ENCODE measurements at places on chromosomes 1 and 21.
A peak's percentile ranks its signal among the peaks of the same experiment; 100 is the strongest.

DNA sequence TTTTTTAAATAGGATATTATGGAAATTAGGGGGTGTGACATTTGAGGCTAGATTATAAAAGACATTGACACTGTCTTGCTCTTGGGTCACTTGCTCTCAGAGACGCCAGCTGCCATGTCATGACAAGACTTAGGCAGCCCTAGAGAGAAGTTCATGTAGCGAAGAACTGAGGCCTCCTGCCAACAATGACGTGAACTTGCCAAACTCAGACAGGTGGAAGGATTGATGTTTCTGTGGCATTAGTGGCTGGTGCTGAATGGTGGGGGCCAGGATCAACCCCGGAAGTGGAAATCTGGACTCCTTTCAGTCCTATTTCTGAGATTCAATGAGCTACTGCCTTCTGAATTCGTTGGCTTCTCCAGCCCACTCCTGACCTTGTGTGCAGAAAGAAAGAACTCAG is 14.7 kb downstream of the NCF2 start:
- DNase-seq: no peak

GRCh38 chr1:11691928-11692711 is 610 bp downstream of the DRAXIN start:
- no peak for DNase-seq

GRCh38 chr1:184973272-184974055 is 844 bp downstream of the NIBAN1 start:
- DNase-seq: no peak

GRCh38 chr1:236041631-236042618 is 23.0 kb downstream of the NID1 start:
- DNase-seq: no peak

DNA sequence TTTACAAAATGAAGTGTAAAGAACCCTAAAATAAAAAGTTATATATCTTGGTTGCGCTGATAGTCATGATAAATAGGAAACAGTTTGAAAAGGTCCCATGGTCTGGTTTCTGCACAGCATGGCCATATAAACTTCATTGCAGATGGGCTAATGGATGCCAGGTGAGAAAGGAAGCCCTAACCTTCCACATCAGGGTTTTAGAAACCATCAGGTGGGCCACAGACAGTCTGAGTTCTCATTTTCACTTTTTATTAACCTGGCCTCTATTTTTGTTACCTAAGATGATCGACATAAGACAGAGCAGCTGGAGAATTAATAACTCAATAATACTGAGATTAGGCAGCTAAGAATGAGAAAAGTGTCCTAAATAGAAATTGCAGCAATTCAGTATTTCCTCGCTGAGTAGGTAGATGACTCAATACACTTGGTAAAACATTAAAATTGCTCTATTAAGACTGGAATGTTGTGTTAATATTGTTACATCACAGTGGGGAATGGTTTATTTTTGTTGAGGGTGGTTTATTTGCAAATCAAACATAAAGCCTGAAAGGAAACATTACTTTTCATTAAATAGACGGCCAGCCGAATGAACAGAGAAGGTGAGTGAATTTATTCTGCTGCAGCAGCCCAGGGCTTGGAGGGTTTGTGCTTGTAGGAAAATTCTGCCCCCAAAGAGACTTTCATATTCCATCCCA is 21.1 kb downstream of the C1orf21 start:
- DNase-seq: no peak

DNA sequence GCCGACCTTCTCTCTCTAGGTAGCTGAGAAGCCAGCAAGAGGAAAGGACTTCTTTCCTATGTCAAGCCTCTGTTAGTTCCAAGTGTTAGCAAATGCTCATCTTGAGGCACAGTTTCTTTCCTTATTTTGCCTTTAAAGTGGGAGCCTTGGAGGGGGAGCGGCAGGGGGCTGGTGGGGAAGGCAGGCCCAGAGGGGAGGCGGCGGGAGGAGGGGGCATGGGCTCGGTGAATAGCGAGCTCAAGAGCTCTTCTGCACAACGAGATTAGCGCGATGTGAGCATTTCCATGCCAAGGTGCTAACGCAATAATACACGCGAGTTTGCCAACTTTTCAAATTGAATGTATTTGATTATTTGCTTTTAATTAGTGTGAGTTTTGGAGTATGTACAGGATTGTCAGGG is 372.6 kb downstream of the RPS6KC1 start:
- DNase-seq: no peak

DNA sequence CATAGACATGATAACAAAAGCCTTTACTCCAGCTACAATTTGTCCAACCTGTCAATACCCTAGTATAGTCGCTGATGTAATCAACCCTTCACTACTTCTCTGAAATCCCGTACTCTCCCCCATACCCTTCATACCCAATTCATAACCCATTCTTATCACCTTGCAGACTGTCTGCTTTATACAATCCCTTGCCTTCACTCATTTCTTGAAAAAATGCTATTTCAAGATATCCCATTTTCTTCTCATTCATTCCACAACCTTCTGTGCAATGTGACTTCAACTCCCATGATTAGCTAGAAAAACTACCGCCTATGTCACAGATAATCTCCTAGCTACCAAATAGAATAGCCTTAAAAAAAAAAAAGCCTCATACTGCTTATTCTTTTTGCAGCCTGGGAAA is 49.5 kb downstream of the EPS15 start:
- DNase-seq: no peak

- no peak for DNase-seq
These were observed 19.2 kb downstream of the WDTC1 start for GRCh38 chr1:27253596-27253995.

GRCh38 chr1:2352897-2353550 is 38.3 kb downstream of the MORN1 start:
- DNase-seq: no peak

GRCh38 chr1:244964112-244964971 is 100.0 kb upstream of the HNRNPU start:
- DNase-seq: peak; percentile 70

GRCh38 chr1:182656842-182657397 is 27.5 kb downstream of the RGS8 start:
- DNase-seq: no peak

- DNase-seq: no peak
These were observed 5.7 kb upstream of the ARHGEF19 start for GRCh38 chr1:16218014-16218673.

- DNase-seq: no peak
These were observed 5.4 kb upstream of the WDR47 start for GRCh38 chr1:109047339-109047738.

- DNase-seq: no peak
These were observed 652.9 kb upstream of the USP24 start for GRCh38 chr1:55868026-55868425.

GRCh38 chr1:17140279-17140678 is 21.0 kb upstream of the PADI2 start:
- DNase-seq: no peak

DNA sequence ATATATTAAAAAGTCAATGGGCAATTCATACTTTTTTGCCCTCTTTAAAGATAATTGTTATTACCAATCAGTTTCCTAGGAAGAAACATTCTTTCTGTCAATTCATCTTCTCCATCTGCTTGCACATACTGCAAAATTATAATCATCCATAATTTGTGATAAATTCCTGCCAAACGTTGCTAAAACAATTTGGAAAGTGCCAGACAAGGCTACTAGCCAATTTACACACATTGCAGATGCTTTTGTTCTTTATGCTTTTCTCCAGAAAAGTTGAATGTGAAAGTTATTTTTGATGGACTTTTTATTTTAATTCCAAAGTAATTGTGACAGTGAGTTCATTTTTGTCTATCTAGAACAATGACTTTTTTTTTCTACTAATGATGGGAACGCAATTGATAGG is 992.8 kb upstream of the ADGRL2 start:
- no peak for DNase-seq

- DNase-seq: no peak
These were observed 51.7 kb downstream of the UBIAD1 start for GRCh38 chr1:11324567-11325165.

GRCh38 chr1:230643908-230644307 is 1.6 kb downstream of the COG2 start:
- no peak for DNase-seq

DNA sequence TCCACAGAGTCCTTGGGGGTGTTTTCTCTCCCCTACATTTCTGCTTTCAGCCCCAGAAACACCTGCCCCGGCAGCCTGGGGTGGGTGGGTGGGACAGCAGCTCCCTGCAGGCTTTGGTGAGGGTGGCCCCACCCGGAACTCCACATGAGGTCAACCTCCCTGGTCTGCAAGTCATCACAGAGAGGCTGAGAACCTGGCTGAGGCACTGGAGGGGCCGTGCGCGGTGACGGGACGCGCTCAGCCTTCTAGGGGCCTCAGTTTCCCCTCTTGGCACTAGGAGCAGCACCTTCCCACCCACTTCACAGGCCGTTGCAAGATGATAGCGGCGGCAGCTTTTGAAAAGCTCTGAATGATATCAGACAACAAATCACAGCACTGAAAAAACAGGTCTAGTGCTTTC is 37.7 kb upstream of the NID1 start:
- DNase-seq: no peak

- DNase-seq: no peak
These were observed 197.3 kb downstream of the FOXD2 start for GRCh38 chr1:47635111-47635510.

- DNase-seq: no peak
These were observed 770.1 kb upstream of the CXADR start for GRCh38 chr21:16742741-16743140.

- peak; percentile 16 for DNase-seq
These were observed 70.7 kb upstream of the JUN start for GRCh38 chr1:58854576-58854975.

GRCh38 chr1:63322114-63322943 is at the start of gene FOXD3:
TSS of gene FOXD3 (plus strand) at chr1:63322567. CDS start at chr1:63323059, 492 bp downstream.
- no peak for DNase-seq

DNA sequence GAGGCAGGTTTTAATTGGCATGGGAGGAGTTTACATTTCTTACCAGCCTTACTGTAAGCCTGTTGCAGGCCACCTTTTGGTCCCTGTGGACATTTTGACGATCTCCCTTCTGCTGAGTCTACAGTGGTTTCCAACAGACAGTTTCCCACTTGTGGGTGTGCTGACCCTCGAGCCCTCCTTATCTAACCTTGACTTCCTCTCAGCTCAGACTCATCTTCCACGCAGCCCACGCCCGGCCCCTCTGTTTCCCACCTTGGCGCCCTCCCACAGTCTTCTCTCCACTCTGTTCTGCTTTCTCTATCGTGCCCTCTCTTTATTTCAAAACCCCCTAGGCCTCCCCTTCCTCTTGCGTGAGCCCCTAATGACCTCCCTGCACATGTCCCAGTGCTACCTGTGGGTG is 6.1 kb upstream of the ARL8A start:
- DNase-seq: no peak

DNA sequence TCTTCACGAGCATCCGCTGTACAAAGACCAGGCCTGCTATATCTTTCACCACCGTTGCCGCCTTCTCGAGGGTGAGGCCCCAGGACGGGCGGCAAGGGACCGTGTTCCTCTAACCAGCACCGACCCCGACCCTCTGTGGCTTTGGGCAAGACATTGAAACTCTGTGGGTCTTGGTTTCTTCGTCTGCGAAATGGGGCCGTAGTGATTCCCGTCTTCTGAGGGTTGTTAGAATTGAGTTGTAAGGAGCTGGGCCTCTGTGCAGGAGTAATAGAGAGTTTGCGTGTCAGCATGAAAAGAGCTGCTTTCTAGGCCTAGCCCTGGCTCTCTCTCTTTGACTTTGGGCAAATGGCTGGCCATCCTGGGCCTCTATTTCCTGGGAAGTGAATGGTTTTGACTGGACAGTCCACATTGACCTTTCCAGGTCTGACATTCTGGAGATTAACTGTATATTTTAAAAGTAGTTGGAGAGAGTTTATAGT is 591 bp downstream of the MRPL37 start:
- no peak for DNase-seq

GRCh38 chr1:48939042-48939441 is 162.4 kb upstream of the BEND5 start:
- no peak for DNase-seq

- no peak for DNase-seq
These were observed 22.1 kb downstream of the ARHGEF10L start for GRCh38 chr1:17561561-17561985.

DNA sequence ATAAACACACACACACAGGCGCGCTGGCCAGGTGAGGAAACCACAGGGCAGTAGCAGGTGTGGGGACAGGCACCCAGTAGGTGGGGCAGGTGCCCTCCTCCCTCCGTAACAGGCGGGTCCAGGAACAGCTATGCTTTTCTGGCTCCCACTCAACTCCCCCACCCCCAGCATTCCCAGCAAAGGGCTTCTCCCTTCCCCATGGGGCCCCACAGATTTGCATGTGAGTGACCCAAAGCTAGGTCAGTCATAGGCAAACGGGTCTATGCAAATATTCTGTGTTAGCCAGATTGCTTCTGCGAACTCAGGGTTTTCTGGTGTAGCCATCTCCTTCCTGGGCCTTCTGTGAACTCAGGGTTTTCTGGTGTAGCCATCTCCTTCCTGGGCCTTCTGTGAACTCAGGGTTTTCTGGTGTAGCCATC is 114.2 kb downstream of the SIK1 start:
- no peak for DNase-seq

DNA sequence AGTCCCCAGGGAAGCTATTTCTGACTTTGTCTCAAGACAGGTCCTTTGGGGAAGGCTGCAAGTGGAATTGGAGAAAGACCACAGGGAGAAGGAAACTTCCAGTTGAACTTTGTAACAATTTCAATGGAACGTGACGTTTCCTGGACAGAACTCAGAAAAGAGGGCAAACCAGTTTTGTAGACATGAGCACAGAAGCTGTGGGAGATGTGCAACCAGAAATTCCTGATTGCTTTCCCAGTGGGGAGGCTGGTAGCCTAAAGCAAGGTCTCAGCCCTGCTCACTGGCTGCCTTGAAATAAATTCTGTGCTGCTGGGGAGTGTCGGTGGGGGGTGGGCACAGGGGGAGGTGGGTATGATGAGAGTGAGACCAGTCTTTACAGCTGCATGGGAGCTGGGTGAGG is 1206.7 kb upstream of the ADGRL2 start:
- no peak for DNase-seq

GRCh38 chr1:114660238-114660637 is 9.6 kb downstream of the DENND2C start:
- DNase-seq: no peak

DNA sequence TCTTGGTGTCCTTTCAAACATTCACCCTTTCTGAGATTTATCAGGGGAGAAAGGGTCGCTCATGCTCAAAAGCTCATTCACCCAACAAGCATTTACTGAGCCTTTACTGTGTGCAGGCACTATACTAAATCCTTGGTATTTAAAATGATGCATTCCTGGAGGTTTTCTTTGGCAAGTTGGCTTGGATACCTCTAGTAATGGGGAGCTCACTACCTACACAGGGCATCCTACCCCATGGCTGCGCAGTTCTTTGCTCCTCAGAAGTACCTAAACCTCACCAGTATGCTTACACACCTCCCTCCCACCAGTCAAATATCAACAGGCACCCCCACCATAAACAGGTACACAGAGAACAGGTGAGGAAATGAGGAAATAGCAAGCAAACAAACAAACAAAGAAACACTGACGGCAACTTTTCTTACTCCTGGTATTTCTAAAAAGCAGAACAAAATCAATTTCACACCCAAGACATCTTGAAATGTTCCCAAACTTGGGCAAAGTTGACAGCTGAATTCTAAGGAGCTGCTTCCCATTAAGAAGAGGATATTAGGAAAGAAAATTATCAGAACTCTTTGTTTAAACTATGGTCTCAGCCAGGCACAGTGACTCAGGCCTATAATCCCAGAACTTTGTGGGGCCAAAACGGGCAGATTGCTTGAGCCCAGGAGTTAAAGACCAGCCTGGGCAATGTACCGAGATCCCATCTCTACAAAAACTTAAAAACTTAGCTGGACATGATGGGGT is 104.8 kb downstream of the PSMG1 start:
- no peak for DNase-seq

GRCh38 chr21:46437511-46437910 is 21.2 kb upstream of the DIP2A start:
- no peak for DNase-seq

GRCh38 chr1:93869653-93870052 is 9.4 kb downstream of the DNTTIP2 start:
- DNase-seq: no peak

Data from DND-41 (cell line).